Cardiac muscle cell (in vitro differentiated cells and primary cell): ENCODE measurements at places on chromosomes 6 and 20. TPM values are rescaled to one million over a fixed set of nuclear protein-coding genes. Genes with fewer than 3 reads are reported as not detected.

CCN6 gene
- not detected in 2 replicates for total RNA-seq

PRKN gene
- total RNA-seq = 8.0 and 28.1 TPM in 2 replicates

KDM1B gene
- 11.7 and 15.4 TPM in 2 replicates for total RNA-seq

BIRC7 gene
- total RNA-seq = 0.21 and 0.54 TPM in 2 replicates

CLVS2 gene
- total RNA-seq = 0.03 and 0.04 TPM in 2 replicates

SLC52A3 gene
- total RNA-seq = 0.12 TPM in 1 of 2 replicates, not detected in the other

TRAM2 gene
- 6.6 and 7.0 TPM in 2 replicates for total RNA-seq

OPRM1 gene
- total RNA-seq = not detected in 2 replicates

PSMF1 gene
- 60.0 and 202 TPM in 2 replicates for total RNA-seq

TAF8 gene
- 26.7 and 31.6 TPM in 2 replicates for total RNA-seq

TFAP2A gene
- total RNA-seq = not detected in 2 replicates

PACSIN1 gene
- total RNA-seq = 12.5 and 20.3 TPM in 2 replicates

SNAI1 gene
- 6.3 and 13.4 TPM in 2 replicates for total RNA-seq

GSTA2 gene
- not detected in 2 replicates for total RNA-seq

GFRAL gene
- total RNA-seq = not detected in 2 replicates

CNPY3 gene
- 73.0 and 78.1 TPM in 2 replicates for total RNA-seq

HLA-DQA1 gene
- total RNA-seq = not detected in 2 replicates

CCDC170 gene
- 0.03 and 0.14 TPM in 2 replicates for total RNA-seq

C6orf58 gene
- total RNA-seq = not detected in 2 replicates

SLC17A4 gene
- not detected in 2 replicates for total RNA-seq

COL21A1 gene
- total RNA-seq = 1.2 and 1.4 TPM in 2 replicates

OOEP gene
- not detected in 2 replicates for total RNA-seq

ASIP gene
- not detected in 2 replicates for total RNA-seq

DEFB124 gene
- total RNA-seq = not detected in 2 replicates
